ENCODE measurements at places on chromosomes 13 and 19.

GRCh38 chr13:71871176-71871754 is 4.3 kb upstream of the DACH1 start:
- DNase-seq: no peak

DNA sequence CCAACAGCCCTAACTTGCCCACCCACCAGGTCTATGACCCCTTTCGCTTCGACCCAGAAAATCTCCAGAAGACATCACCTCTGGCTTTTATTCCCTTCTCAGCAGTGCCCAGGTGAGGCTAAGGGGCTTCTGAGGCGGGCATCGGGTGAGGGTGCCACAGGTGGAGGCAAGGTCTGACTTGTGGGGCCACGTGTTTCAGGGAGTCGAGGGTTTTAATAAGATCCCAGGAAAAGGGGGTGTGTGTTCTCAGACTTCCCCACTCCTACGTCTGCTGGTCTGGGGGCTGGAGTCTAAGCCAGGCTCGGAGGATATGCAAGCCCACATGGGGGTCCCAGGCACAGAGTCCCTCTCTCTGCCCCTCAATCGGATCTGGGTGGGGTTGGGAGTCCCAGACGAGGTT is 30.9 kb upstream of the CYP4F8 start:
- no peak for DNase-seq

DNA sequence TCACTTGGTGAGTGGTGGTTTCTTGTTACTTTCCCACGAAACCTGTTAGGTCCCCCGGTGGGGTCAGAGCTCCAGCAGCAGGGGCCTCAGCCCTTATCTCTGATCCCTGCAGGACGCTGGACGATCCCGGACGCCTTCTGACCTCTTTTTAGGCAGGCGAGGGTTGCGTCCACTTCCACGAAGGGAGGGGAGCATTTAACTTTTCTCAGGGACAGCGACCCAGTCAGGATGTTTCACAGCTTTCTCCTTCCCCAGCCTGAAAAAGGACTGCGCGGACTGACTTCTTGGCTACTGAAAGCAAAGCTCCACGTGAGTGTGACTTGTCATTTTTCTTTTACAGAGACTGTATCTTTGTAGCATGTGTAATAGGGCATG is 692 bp downstream of the ZNF234 start:
- DNase-seq: no peak

DNA sequence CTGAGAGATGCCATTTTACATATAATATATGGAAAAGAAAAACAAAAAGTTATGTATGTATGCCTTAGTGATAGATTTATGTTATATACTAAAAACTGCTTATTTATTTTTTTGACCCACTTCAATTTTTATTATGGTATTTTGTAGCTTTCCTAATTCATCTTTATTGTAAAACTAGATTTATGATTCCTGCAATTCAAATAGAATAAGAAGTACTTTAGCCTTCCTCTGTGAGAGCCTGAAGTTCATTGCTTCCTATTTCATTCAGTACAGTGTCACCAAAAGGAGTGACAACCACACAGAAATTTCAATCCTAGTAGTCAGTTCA is 158.1 kb downstream of the RGCC start:
- no peak for DNase-seq

- DNase-seq: peak; percentile 28
These were observed 325.9 kb downstream of the FOXO1 start for GRCh38 chr13:40340368-40341095.

DNA sequence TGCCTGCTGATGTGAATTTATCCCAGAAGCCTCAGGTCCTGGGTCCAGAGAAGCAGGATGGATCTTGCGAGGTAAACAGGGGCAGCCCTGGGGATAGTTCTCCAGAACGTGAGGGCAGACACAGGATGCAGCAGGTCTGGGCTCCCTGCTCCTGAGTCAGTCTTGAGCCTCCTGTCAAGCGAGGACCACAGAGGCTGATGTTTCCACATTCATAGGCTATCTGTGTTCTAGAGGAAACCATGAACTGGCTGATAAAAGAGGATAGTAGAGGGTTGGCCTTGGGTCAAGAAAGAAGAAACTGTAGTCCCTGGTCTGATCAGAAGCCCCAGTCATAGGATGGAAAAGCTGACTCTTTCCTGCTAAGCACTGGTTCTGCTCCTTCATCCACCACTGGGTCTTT is 2.2 kb downstream of the ZNF175 start:
- DNase-seq: no peak

Data from ascending aorta (tissue), 2 donors.